ENCODE measurements at places on chromosomes 12 and 14.

GRCh38 chr14:87153391-87153790 lies 839.6 kb downstream of the GALC start:
- DNase-seq, result no peak

DNA sequence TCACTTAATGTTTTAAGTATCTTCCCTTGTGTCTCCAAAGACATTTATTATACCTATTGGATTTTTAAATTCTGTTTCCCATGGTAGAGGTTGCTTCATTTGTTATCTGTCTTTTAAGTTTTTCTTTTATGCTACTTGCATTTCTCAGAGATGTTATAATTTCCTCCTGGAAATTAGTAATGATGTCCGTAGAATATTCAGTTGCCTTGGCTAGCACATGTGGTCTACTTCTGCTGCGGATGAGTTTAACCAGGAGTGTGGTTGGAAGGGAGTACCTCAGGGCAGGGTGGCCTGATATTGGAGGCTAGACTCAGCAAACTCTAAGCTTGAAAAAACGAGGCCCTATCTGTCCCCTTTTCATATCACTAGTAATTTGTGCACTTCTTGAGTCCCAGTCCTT lies 8.8 kb upstream of the EVL start:
- no peak for DNase-seq

GRCh38 chr14:95258754-95259593 lies 60.7 kb downstream of the CLMN start:
- no peak for DNase-seq

DNA sequence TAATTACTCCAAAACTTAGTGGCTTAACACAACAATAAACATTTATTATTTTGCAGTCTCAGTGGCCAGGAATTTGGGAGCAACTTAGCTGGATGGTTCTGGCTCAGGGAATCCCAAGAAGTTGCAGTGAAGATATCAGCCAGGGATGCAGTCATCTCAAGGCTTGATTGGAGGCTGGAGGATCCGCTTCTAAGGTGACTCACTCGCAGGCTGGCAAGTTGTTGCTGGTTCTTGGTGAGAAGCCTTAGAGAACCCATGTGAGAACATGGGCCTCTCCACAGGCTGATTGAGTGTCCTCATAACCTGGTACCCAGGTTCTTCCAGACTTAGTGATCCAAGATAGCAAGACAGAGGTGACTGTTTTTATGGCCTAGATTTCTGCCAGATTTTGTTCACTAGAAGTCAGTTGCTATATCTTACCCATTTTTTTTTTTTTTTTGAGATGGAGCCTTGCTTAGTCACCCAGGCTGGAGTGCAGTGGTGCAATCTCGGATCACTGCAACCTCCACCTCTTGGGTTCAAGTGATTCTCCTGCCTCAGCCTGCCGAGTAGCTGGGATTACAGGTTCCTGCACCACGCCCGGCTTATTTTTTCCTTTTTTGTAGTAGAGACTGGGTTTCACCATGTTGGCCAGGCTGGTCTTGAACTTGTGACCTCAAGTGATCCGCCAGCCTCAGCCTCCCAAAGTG lies 32.5 kb downstream of the BRMS1L start:
- DNase-seq, result no peak

- DNase-seq, result no peak
Measured at GRCh38 chr14:20969336-20969735, 14.0 kb downstream of the RNASE2 start.

DNA sequence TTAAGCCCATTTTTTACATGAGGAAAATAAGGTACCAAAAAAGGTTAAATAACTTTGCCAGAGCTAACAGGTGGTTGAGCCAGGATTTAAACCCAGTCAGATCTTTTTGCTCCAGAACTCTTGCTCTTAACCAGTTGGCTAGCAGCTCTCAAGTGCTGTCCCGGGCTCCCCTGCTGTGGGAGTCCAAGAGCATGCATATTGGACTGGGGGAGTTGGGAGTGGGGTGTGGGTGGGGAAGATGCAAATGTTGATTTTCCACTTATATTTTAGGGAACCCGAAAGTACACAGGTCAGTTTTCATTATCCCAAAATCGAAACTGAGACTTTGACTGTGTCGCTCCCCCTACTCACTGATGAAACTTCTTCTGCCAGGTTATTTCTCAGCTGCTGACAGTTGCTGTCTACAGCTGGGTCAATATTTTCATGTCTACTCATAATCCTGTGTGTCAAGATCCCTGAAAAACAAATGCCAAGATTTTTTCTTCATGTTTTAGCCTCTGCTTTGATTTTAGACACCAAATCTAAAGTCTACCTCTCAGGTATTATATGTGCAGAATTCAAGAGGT lies 172.3 kb upstream of the TMPO start:
- no peak for DNase-seq

DNA sequence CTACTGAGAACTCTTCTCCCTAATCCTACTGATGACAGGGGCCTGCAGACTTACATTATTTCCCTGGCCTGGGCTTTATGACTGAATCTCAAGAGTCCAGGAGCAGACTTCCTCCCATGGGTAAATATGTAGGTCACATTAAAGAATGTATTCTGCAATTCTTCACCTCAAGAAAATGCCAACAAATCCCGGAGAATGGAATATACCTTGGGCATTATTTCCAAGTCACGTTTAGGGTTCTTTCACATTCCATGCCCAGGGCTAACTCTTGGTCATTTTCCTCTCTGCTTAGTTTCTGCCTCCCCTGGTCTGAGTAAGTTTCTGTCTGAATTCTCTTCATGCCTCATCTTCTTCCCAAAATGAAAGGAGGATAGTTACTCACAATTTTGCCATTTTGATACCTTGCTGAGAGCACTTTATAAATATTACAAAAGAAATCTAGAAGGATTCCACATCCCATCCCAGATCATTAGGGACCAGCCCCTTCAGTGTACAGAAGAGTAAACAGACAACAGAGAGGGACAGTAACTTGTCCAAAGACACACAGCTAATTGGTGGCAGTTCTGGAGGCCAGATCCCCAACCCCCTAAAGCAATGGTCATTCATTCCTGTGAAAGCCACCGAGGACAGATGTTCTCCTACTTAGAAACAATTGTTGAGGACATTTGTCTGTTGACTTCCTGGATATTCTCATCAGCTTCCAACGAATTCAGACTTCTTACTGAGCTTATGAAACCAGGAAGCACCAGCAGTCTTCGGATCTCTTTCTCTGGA lies 605 bp downstream of the PAH start:
- no peak for DNase-seq

- no peak for DNase-seq
Measured at GRCh38 chr12:5459051-5459782, 27.3 kb downstream of the NTF3 start.

DNA sequence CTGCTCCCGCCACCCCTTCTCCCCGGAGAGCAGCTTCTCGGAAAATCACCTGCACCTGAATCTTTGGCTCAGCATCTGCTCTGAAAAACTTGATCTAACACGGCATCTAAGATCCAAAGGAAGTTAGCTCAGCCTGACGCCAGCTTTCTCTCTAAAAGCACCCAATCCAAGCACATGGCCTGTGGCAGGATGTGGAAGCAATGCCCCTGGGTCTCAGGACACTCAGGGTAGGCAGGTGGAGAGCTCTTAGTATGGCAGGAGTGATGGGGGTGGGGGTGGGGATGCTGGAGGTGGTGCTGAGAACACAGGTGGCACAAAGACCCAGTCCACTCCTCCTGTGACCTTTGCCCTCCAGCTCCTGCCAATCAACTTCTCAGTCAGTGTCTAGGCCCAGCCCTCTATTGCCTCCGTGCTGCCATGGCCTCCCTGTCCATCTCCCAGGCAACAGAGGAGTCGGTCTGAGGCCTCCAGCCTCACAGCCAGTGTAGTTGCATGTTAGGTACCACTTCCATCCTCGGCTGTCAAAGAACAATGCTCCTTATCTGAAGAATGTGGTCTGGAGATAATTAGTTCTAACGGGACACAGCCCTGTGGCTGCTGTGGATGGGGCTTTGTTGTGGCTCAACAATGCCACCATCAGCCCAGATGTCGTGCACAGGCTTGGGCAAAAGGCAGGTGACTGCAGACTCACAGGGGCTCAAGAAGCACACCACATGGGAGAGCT lies 180.0 kb upstream of the C14orf180 start:
- no peak for DNase-seq

DNA sequence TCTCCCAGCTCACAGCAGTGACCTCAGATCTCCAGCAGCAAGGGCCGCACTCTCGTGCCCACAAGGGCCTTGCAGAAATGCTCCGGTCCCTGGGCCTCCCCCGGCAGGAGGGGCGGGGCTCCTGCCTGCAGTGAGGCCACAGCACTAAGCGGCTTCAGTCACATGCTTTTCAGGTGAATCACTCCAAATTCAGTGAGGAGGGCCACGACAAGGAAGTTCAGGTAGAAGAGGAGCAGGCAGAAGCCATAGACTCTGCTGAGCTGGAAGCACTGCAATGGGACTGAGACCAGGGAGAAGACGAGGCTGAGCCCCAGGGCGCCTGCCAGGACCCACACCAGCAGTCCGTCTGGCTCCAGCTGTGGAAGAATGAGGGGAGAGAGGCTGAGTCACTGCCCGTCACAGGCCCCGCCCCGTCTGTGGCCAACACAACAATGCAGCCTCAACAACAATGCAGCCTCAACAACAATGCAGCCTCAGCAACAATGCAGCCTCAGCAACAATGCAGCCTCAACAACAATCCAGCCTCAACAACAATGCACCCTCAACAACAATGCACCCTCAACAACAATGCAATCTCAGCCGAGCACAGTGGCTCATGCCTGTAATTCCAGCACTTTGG lies 35.2 kb downstream of the SLC8B1 start:
- DNase-seq, result no peak

GRCh38 chr14:104939666-104940410 lies 15.2 kb downstream of the PLD4 start:
- no peak for DNase-seq

DNA sequence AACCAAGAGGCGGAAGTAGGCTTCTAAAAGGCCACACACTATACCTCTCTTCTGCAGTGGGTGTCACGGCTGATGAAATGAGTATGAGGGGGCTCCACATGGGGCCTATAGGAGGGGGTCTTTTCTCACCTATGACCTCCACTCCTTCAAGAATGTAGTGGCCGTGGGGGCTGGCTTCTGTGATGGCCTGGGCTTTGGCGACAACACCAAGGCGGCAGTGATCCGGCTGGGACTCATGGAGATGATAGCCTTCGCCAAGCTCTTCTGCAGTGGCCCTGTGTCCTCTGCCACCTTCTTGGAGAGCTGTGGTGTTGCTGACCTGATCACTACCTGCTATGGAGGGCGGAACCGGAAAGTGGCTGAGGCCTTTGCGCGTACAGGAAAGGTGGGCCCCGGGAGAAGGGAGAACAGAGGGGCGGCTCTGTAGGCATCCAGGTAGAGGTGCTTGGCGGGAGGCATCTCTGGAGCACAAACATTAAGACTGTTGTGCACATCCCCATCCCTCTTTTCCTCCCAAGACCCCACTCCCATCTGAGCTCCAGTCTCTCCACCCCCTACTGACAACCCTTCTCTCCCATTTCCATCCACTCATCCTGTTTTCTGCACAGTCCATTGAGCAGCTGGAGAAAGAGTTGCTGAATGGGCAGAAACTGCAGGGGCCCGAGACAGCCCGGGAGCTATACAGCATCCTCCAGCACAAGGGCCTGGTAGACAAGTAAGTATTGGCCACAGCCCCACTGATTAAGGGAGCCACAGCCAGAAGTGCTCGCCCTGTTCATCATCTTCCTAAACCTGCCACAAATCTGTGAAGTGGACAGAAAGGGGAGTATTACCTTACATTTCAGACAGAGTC lies 3.8 kb downstream of the GPD1 start:
- no peak for DNase-seq

DNA sequence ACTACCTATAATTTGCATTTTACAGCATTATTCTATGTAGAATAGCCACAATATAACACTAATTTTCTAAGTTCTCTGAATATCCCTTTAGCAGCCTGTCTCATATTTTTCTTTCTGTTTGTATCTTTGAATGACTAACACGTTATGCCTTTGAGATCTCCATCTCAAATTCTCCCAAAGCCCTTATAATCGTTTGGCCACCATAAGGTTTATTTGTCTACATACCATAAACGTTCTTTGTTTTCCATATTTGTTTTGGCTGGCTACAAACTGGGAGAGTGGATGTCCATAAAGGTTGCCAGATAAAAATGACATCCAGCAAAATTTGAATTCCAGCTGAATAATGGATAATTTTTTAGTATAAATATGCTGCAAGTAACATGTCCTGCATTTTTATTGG lies 203.7 kb downstream of the STXBP6 start:
- no peak for DNase-seq

- DNase-seq, result no peak
Measured at GRCh38 chr12:109967383-109968031, 28.7 kb downstream of the GIT2 start.

DNA sequence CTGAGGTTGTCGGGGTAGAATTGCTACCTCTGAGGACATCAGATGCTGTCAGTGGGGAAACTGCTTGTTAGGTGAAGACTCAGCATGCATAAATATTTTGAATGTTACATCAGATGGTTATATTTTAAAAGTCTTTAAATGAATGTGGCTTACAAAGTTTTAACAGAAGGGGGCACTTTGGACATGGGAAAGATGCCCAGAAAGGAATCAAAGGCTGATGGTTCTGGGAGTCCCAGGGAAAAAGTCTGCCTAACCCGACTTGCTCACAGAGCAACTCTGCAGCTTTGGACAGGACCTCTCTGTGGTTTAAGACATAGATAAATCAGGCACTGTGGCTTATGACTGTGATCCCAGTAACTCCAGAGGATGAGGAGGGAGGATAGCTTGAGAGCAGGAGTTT lies 474.9 kb downstream of the ATP23 start:
- no peak for DNase-seq

DNA sequence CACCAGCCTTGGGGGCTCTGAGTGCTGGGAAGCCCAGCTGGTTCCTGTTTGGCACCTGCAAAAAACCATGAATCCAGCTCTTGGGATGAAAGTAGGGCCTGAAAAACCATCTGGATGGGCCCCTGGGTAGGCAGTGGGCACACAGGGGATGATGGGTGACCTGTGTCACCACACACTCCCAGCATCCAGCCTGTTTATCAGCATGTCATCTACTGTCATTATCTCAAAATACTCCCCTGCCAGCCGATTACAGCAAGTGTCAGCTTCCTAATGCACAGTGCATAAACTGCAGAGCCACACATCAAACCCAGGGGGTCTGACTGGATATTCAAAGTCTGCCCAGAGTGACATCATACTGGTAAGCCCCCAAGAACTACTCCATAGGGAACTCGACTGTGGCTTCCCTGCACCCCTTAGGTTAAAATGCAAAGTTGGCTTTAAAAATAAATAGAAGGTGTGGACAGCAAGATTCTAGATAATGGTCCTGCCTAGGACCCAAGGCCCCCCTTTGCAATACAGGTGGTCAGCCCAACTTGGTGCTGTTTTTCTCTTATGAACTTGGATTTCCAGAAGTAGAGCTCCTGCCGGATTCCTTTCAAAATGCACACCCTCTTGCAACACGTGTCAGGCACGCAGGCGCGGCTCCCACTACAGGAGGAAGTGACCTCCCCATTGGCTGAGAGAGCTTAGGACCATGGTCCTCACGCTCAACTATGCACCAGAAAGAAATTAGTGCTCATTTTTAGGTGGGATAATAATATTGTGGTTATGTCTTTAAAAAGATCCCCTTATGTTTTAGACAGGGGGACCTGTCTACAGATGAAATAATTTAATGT lies 94.1 kb downstream of the GCH1 start:
- no peak for DNase-seq
